ENCODE measurements at places on chromosomes 6 and 20. TPM values are rescaled to one million over a fixed set of nuclear protein-coding genes. Genes with fewer than 3 reads are reported as not detected.

DNA sequence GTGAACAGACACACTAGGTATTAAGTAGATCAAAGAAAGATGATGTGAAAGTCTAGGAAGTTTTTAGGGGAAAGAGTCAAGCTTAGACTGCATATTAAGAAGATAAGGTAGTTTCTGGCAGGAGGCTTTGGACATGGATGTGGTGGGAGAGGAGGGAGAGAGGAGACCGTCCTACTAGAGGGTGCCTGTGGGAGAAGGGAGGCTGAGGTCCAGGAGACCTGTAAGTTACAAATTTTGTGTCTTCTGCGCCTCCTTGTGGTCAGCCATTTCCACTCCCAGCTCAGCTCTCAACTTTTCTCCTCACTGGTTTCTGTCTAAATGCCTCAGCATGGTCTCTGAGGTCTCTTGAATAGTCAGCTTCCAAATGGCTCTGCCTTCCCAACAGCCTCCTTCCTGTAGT is 193.5 kb downstream of the UNC5CL start:
- DNase-seq: peak; percentile 43

GRCh38 chr6:85449818-85450759 is at the start of gene NT5E:
NT5E (plus strand) TSS chr6:85450083; CDS start chr6:85450140, 57 bp downstream.
- DNase-seq: no peak

- no peak for DNase-seq
Observed at GRCh38 chr6:40500227-40500626, 86.9 kb downstream of the LRFN2 start.

Gene ZNF311
- 1.2 TPM for total RNA-seq

Gene HCK
- total RNA-seq: not detected
